ENCODE measurements at places on chromosomes 7 and 10.

DNA sequence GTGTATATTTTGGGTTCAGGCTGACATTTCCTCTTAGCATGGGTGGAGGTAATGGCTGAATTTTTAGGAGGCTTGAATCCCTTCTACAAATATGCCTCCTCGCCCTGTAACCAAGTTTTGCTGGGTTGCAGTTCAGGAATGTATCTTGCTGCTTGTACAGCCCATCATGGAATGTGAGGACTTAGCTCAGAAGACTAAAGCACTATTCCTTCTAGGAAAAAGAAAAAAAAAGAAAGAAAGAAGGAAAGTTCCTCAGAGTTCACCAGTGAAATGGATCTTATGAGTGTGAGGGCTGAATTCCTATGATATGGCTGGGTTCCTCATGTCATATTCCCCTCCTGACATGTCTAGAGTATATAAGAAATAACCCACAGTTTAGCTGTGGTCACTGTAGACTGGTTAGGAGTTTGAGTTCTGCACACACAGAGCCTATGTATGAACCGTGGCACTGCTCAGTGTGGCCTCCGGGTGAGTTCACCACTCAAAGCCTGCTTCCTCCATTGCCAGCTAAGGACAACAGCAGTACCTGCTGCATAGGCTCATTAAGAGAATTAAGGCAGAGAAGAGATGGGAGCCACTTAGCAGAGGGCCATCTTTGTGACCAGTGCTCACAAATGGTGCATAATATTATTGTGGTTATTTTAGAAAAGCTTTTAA is 114.0 kb downstream of the TACC2 start:
- no peak for DNase-seq

- DNase-seq: no peak
Observed at GRCh38 chr7:104976966-104977636, 36.9 kb upstream of the KMT2E start.

- no peak for DNase-seq
Observed at GRCh38 chr10:26914898-26915297, 54.1 kb upstream of the ABI1 start.

- DNase-seq: no peak
Observed at GRCh38 chr7:142581341-142581740, 167.9 kb upstream of the PRSS1 start.

GRCh38 chr7:98733036-98733435 is 116.0 kb downstream of the NPTX2 start:
- no peak for DNase-seq

DNA sequence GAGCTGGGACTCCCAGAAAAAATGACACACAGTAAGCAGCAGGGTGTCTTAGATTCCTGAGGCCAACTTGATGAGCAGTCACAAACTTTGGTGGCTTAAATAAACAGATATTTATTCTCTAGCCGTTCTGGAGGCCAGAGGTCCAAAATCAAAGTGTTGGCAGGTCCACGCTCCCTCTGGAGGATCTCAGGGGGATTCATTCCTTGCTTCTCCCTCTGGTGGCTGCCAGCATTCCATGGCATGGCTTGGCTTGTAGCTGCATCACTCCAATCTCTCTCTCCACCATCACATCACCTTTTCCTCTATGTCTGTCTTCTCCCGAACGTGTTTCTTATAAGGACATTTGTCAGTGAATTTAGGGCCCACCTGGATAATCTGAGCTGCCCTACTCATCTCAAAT is 98.4 kb downstream of the OSBPL3 start:
- no peak for DNase-seq

DNA sequence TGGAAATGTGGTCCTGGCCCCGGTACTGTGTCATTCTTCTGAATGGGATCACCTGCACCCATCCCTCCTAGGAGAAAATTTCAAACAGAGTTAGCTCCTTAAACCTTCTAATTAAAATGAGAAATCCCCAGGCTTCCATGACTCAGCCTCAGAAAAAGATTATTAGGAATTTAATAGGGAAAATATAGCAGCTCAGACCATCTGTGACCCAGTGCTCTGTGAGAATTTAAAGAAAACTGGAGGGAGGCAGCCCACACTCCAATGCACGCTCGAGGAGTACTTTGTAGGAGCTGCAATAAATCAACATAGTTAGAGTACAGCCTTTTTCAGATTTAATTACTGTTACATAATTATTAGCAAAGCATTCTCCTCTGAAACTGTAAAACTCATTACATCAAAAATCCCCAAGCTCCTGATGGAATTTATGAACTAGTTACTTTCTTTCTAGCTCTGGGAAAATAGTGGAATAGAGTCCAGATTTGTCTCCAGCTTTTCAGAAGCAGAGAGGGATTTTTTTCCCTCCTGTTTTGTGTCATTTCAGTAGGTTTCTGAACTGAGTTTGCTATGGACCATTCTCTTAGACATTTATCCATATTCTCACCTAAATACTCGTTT is 30.1 kb downstream of the NEUROD6 start:
- no peak for DNase-seq

- no peak for DNase-seq
Observed at GRCh38 chr10:20670579-20670978, 226.5 kb downstream of the NEBL start.
